Uterus (tissue), 4 donors: ENCODE measurements at places on chromosomes 6 and 20. TPM values are rescaled to one million over a fixed set of nuclear protein-coding genes. Genes with fewer than 3 reads are reported as not detected.
A peak's percentile ranks its signal among the peaks of the same experiment; 100 is the strongest.

The NOP56 gene
- 127 TPM for total RNA-seq

The SLC32A1 gene
- total RNA-seq: not detected

DNA sequence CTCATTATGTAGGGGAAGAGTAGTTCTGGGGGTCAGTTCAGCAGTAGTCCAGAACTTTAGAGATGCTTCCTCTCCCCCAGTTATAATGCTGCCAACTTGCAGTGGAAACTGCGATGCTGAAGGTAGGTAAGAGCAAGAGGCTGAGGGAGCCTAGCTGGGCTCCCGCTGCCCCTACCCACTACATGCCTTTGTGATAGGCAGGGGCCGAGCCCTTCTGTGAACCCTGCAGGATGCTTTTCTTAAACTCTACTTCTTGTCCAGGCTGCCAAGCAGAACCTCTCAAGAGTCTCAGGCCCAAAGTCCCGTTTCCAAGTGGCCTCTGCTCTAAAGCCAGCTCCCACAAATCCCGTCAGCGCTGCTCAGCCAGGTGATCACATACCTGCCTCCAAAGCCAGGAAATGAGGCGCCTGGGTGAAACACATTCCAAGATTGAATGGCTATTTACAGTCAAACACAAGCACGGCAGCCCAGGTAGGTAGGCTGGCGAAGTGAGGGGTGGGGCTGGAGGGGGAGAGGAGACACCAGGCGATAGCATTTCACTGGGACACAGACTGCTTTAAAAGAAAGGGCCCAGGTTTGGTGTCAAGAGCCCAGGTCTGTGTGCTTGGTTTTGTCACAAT, 150.7 kb downstream of the CD24 start:
- H3K27ac ChIP-seq: no peak overlapping the region
- no peak overlapping the region for H3K4me3 ChIP-seq
- DNase-seq: no peak
- no peaks in the 10 kb centered on the region for H3K27me3 ChIP-seq
- no peaks in the 10 kb centered on the region for H3K36me3 ChIP-seq

GRCh38 chr6:157194110-157194509, 129.2 kb downstream of the TMEM242 start:
- DNase-seq: no peak
- H3K27me3 ChIP-seq: no peaks in the 10 kb centered on the region
- H3K36me3 ChIP-seq: no peaks in the 10 kb centered on the region
- H3K4me3 ChIP-seq: no peak overlapping the region

- H3K4me1 ChIP-seq: no peaks in the 10 kb centered on the region
- peak; percentile 54 for DNase-seq
- H3K36me3 ChIP-seq: no peaks in the 10 kb centered on the region
- H3K4me3 ChIP-seq: peak overlapping the region; percentile 60
- peak overlapping the region; percentile 40 for H3K27ac ChIP-seq
- H3K27me3 ChIP-seq: no peaks in the 10 kb centered on the region
Measured at GRCh38 chr6:73309785-73310502, 44.1 kb downstream of the DPPA5 start.

GRCh38 chr6:11460837-11461661, 76.5 kb upstream of the TMEM170B start:
- H3K4me1 ChIP-seq: no peaks in the 10 kb centered on the region
- no peak overlapping the region for H3K27ac ChIP-seq
- no peak for DNase-seq
- H3K36me3 ChIP-seq: no peaks in the 10 kb centered on the region
- no peaks in the 10 kb centered on the region for H3K27me3 ChIP-seq

The SMOC2 gene
- 110 TPM for total RNA-seq

DNA sequence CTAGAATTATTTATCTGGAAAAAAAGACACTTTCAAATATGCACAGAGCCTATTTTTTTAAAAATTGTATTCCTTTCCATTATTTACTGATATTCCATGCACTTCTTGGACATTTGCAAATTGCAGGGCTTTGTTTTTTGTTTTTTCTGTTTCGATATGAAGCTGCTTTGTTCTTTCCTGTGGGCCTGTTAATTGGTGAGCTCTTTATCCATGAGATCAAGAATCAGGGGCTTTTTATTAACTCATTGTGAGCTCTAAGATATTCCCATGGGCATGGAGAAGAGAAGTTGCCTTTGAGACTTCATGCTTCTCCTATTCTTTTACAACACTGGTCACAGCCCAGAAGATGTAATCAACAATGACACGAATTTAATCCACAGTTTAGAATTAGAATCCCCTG, 145.1 kb downstream of the SAMD5 start:
- no peak overlapping the region for H3K27ac ChIP-seq
- H3K4me3 ChIP-seq: no peak overlapping the region
- H3K4me1 ChIP-seq: no peaks in the 10 kb centered on the region
- no peaks in the 10 kb centered on the region for H3K27me3 ChIP-seq
- no peaks in the 10 kb centered on the region for H3K36me3 ChIP-seq

The HLA-DOA gene
- total RNA-seq: 34.1 TPM

- H3K27me3 ChIP-seq: no peaks in the 10 kb centered on the region
- DNase-seq: no peak
- H3K4me3 ChIP-seq: no peak overlapping the region
- H3K4me1 ChIP-seq: no peaks in the 10 kb centered on the region
Measured at GRCh38 chr6:127952831-127953230, 52.0 kb upstream of the THEMIS start.

The PACSIN1 gene
- not detected for total RNA-seq

The INSM1 gene
- not detected for total RNA-seq

DNA sequence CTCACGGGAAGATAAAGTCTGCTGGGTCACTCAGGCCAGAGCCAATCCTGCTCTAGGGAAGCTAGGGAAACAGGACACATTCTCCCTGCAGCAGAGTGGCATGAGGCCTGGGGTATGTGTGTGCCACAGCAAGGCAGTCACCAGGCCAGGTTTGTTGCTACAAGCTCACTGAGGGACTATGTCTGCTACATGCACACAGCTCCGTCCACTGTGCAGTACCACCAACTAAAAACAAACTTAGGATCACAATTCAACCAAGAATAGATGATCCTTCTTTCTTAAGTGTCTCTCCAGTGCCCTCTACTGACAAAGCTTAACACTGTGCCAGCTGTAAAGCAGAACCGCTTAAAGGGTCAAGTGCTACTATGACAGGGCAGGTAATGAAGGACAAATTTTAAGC, 192.5 kb downstream of the PTPRK start:
- no peak for DNase-seq
- no peaks in the 10 kb centered on the region for H3K27me3 ChIP-seq

GRCh38 chr6:143026696-143027449, 33.8 kb upstream of the AIG1 start:
- no peak overlapping the region for H3K4me3 ChIP-seq
- H3K36me3 ChIP-seq: no peaks in the 10 kb centered on the region
- no peak overlapping the region for H3K27ac ChIP-seq
- DNase-seq: peak; percentile 23

DNA sequence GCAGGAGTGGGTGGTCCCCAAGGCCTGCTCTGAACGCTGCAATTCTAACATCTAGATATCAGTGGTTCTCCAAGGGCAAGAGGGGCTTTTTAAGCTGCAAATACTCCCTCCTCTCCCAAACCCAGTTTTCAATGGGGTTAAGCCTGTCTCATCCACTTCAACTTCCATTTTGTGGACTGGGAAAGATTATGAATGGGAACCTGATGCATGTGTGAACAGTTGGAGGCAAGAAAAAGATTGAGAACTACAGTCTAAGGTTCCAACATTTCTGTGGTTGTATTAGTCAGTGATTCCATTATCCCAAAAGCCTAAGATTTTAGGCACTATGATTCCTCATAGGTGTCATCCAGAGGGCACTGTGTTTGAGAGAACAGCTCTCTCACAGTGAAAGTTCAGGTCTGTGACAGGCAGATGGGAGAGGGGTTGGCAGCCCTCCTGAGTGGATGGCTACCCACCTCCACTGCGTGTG, 53.7 kb downstream of the HNF4A start:
- no peaks in the 10 kb centered on the region for H3K27me3 ChIP-seq
- no peak for DNase-seq
- H3K27ac ChIP-seq: no peak overlapping the region
- H3K4me3 ChIP-seq: no peak overlapping the region
- H3K4me1 ChIP-seq: no peaks in the 10 kb centered on the region

GRCh38 chr20:62409931-62410745, 3.1 kb upstream of the CABLES2 start:
- no peak overlapping the region for H3K4me3 ChIP-seq
- no peaks in the 10 kb centered on the region for H3K27me3 ChIP-seq
- peak; percentile 66 for DNase-seq
- no peak overlapping the region for H3K27ac ChIP-seq
- no peaks in the 10 kb centered on the region for H3K36me3 ChIP-seq
- H3K4me1 ChIP-seq: peaks cover 28% of the 10 kb centered on the region

DNA sequence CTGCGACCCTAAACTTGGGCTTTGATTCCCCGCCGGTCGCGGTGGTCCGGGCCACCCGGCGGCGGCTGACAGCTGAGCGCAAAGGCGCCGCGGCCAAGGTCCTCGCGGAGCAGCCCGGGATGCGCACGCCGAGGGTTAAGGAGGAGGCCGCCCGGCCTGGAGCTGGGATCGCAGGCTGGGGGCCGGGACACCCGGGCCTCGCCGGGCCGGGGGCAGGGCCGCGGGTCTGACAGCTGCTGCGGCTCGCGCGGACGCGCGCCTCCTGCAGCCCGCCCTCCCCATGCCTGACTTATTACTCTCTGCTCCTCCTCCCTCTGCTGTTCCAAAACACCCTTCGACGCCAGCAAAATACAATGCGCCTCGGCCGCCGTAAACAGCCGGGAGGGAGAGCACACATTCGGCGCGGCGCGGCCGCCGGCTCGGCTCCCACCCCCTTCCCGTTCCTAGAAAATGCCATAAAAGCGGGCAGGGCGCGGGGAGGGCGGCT, 746 bp downstream of the BACH2 start:
- peak overlapping the region; percentile 97 for H3K4me3 ChIP-seq
- peak; percentile 76 for DNase-seq
- H3K27ac ChIP-seq: peak overlapping the region; percentile 95
- H3K27me3 ChIP-seq: no peaks in the 10 kb centered on the region

The RPN2 gene
- 126 TPM for total RNA-seq

DNA sequence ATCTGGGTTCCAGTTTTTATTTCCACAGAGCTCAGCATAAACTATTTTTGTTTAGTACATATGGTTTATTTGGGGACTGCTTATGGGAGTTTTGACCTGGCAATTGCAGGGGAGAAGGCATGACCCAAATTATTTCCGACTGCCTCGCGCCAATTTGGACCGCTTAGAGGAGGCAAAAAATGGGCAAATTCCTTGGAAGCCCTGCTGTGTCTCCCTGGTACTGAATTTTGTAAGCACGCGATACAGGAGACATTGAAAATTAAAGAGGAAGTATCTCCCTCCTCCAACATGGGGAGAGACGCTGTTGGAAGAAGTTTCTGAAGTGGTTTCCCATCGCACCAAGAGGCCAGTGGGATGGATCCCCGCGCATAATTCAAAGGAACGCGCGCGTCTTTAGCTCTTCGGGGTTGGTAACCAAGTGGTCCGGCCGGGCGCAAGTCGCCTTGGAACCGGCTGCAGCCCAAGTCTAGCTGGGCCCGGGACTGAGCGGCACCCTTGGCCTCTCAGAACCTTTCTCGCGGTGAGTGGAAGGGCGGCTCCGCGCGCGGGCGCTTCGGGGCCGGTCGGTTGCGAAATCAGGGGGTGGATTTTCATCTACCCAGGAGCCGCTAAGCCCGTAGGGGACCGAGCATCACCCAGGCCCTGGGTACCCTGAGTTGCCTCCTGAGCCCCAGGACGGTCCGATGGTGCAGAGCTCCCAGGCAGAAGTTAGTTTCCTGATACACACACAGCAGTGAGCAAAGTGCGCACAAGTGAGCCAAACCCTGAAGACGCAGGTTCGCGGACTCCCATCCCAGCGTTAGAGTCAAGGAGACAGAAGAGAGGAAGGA, 6.2 kb downstream of the NKX2-2 start:
- no peaks in the 10 kb centered on the region for H3K4me1 ChIP-seq
- no peak overlapping the region for H3K4me3 ChIP-seq
- H3K36me3 ChIP-seq: no peaks in the 10 kb centered on the region
- no peak overlapping the region for H3K27ac ChIP-seq
- peaks cover 52% of the 10 kb centered on the region for H3K27me3 ChIP-seq
- no peak for DNase-seq

The AKAP12 gene
- 218 TPM for total RNA-seq

GRCh38 chr6:165059032-165059431, 250.4 kb downstream of the C6orf118 start:
- no peaks in the 10 kb centered on the region for H3K36me3 ChIP-seq
- DNase-seq: no peak
- no peak overlapping the region for H3K4me3 ChIP-seq
- no peaks in the 10 kb centered on the region for H3K27me3 ChIP-seq
- no peaks in the 10 kb centered on the region for H3K4me1 ChIP-seq

DNA sequence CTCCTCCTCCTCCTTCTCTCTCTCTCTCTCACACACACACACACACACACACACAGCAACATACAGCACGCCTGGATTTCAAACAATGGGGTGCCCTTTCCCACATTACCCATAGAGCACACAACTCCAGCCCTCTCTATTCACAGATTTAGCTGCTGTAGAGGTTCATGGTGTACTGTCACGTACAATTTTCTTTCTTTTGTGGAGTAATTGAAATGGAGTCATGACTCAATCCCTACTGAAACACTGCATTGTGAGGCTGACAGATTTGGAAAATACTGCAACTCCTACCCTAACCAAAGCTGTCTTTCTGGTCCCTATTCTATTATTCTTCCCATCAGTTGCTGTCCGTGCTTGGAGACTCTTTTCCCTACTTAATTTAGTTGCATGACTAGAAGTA, 166.9 kb downstream of the EDN1 start:
- no peak overlapping the region for H3K27ac ChIP-seq
- H3K27me3 ChIP-seq: no peaks in the 10 kb centered on the region

- H3K4me3 ChIP-seq: no peak overlapping the region
- no peak for DNase-seq
- no peaks in the 10 kb centered on the region for H3K4me1 ChIP-seq
Measured at GRCh38 chr6:135066397-135066796, 11.8 kb upstream of the HBS1L start.

The SLC26A8 gene
- total RNA-seq: not detected

DNA sequence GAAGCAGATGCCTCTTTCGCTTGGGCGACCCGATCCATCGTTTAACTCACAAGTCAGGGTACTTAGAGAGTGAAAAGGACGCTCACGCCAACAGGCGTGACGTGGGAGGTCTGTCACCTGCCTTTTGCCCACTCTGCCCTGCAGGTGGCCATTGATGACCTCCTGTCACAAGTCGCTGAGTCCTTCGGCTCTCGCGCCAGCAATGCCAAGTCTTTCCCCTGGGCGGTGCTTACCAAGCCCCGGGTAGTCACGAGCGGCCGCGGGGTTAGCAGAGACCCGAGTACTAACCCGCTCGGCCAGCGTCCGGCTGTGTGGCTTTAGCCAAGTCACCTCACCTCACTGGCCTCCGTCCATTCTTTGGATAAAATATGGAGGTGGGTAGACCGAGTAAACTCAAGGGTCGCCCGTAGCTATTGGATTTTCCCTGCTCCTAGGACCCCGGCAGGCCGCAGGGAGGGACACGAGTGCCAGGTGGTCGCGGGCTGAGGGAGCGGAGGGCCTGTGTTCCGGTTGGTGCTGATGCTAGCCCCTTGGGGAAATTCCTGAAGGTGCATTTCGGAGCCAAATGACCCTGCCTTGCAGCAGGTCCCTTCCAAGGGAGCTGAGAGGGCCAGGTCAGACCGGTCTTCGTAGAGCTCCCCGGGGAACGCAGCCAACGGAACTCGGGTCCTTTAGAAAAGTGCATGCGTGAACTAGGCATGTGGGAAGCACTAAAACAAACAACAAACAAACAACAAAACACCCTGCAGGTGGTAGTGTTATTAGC, 668 bp downstream of the PKIB start:
- H3K27me3 ChIP-seq: peaks cover 10% of the 10 kb centered on the region
- no peaks in the 10 kb centered on the region for H3K4me1 ChIP-seq
- no peak overlapping the region for H3K27ac ChIP-seq
- no peak for DNase-seq
